ENCODE measurements at places on chromosomes 5 and 9. TPM values are rescaled to one million over a fixed set of nuclear protein-coding genes. Genes with fewer than 3 reads are reported as not detected.

The RASGEF1C gene
- not detected for total RNA-seq

The PFN3 gene
- not detected for total RNA-seq

The BAAT gene
- 0.07 TPM for total RNA-seq

The IFNA2 gene
- not detected for total RNA-seq

The CAMK2A gene
- total RNA-seq: not detected
